ENCODE measurements at places on chromosomes 11 and 22.

GRCh38 chr11:119692540-119692820 lies 36.5 kb downstream of the NECTIN1 start:
- DNase-seq = no peak

DNA sequence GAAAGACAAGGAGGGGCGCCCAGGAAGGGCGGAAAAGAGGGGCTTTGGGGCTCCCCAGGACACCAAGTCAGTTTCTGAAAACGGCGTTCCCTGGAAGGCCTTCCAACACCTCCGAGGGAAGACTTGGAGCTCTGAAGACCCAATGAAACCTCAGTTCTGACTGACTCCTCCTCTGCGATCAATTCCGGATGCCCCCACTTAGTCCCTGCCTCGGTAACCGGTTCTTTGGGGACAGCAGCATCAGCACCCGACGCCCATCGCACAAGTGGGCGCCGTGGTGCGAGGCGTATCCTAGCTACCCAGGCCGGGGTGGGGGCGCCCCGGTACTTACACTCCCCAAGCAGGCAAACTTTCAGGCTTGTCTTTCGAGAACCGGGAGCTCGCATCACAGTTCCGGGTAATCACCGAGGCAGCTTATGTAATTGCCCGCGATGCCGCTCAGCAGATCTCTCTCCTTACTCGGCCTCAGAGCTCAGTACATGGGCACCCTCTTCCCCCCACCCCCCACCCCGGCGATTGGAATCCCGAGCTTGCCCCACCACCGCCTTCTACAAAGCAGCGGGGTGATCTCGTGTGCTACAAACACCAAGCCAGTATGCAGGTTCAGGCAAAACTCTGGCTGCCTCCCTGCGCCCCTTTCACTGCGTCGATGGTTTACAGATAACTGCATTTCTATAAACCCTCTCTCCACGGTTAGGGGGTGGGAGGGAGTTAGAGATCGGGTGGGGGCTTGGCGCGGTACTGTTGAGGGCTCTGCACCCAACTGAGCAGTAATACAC lies 2.0 kb downstream of the TENM4 start:
- DNase-seq = peak; percentile 60

GRCh38 chr11:110019675-110020074 lies 73.5 kb upstream of the ZC3H12C start:
- DNase-seq = no peak

- no peak for DNase-seq
Measured at GRCh38 chr11:130486391-130486836, 38.0 kb downstream of the ADAMTS15 start.

GRCh38 chr22:31872209-31872608 lies 72.1 kb upstream of the YWHAH start:
- DNase-seq = peak; percentile 42

- peak; percentile 72 for DNase-seq
Measured at GRCh38 chr11:113896156-113896879, 8.3 kb upstream of the HTR3B start.

GRCh38 chr11:1514336-1515061 lies 27.9 kb upstream of the MOB2 start:
- no peak for DNase-seq

- no peak for DNase-seq
Measured at GRCh38 chr11:13207665-13208594, 69.7 kb upstream of the BMAL1 start.

DNA sequence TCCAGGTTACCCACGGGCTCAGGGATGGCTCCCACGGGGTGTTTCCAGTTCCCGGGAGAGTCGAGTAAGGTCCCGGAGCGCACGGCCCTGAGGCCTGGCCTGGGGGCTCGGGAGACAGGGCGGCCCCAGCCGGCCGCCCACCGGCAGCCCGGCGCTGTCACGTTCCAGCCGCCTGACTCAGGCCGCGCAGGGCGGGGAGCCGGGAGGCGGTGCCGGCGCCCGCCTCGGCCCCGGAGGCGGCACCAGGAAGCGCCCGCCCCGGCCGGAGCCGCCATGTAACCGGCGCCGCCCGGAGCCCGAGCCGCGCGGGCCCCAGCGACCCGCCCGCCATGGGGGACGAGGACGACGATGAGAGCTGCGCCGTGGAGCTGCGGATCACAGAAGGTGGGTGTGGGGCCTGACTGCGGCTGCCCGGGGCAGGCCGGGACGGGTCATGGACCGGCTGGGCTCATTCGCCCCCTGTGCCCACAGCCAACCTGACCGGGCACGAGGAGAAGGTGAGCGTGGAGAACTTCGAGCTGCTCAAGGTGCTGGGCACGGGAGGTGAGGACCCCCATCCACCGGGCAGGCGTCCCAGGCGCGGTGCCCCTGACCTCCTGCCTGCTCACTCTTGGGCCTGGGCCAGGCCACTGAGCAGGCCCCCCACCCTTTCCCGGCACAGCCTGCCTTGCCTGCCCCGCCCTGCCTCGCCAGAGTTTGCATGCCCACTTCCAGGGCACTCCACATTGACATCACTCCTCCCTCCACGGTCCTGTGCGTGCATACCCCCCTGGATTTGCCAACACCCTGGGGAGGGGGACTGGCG lies at the start of gene RPS6KA4:
RPS6KA4 (plus strand) TSS at position 256 of the 805 bp plus-strand sequence; CDS start at position 330, 74 bp downstream.
- DNase-seq = peak; percentile 75

GRCh38 chr11:72985645-72986044 lies 156.5 kb downstream of the FCHSD2 start:
- no peak for DNase-seq

DNA sequence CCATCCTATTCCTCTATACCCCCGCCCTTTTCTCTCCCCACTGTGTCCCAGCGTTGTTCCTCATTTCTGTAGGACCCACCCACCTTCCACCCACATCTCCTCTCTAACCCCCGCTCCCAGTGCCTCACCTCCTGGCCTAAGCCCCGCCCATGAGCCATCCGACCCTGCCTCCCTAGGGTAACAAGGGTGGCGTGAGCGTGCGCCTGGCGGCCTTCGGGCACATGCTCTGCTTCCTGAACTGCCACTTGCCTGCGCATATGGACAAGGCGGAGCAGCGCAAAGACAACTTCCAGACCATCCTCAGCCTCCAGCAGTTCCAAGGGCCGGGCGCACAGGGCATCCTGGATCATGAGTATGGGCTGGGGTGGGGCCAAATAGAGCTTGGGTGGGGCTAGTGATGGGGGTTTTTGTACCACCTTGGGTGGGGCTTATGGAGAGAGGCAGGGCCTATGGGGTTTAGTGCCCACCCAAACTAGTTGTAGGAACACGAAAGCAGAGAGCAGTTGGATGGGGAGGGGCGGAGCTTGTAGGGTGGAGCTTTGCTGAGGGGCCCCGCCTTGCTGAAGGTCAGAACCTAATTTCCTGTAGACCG lies 4.5 kb downstream of the INPP5J start:
- DNase-seq = no peak

DNA sequence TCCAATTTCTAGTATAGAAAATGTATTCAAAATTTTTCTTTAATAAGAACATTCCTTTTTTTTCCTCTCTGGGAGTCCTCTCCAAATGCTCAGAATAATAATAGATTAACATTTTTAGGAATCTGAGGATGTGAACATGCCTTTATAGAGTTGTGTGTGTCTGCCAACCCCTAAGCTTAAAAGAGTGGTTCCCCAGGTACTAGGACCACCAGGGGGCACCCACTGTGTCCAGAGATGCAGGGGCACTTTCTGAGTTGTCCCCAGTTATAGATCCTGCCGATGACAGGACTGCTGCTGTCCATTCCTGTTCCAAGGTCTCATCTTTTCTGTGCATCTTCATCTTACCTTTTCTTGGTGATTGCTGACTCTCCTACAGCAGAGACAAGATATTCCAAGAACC lies 27.0 kb upstream of the MICAL2 start:
- DNase-seq = no peak

GRCh38 chr11:128455766-128456165 lies 131.6 kb downstream of the ETS1 start:
- no peak for DNase-seq

GRCh38 chr11:92711926-92712325 lies 257.5 kb upstream of the MTNR1B start:
- no peak for DNase-seq

GRCh38 chr22:36201630-36202319 lies at the start of gene APOL4:
TSS of gene APOL4 (minus strand) at chr22:36201809. CDS start at chr22:36201734, 75 bp downstream.
- DNase-seq = peak; percentile 76

GRCh38 chr22:38755155-38755910 lies 465 bp downstream of the SUN2 start:
- DNase-seq = peak; percentile 58

DNA sequence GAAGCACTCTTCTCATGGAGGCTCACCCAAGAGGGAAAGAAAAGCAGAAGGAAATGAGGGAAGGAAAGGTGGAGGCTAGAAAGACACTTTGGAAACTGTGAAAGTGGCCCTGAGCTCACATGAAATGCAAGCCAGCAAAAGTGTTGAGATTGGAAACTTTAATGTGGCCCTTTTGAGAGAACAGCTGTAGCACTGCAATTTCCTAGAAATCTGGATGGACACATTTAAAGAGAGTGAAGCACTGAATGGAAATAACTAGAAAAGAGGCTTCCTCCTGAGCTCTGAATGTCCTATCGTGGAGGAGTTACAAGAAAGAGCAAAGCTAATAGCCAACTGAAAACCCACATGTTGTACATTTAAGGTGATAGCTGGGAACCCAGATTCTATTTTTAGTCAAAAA lies 56.0 kb downstream of the LIF start:
- DNase-seq = no peak

DNA sequence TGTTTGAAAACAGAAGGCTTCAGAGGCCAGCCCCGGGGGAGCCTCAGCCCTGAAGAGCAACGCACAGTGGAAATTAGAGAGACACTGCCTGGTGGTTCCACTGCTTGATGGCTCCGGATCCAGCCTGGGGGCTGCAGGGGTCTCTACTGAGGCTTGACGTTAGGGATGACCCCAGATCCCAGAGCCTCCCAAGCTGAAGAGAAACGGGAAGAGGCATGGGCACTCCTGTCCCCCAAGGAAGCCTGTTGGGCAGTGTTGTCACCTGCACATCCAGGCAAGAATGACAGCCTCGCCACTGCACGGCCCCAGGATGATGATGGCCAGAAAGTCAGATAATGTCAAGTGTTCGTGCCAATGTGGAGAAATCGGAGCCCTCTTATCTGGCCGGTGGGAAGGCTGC lies 56.8 kb upstream of the FGF3 start:
- DNase-seq = no peak

DNA sequence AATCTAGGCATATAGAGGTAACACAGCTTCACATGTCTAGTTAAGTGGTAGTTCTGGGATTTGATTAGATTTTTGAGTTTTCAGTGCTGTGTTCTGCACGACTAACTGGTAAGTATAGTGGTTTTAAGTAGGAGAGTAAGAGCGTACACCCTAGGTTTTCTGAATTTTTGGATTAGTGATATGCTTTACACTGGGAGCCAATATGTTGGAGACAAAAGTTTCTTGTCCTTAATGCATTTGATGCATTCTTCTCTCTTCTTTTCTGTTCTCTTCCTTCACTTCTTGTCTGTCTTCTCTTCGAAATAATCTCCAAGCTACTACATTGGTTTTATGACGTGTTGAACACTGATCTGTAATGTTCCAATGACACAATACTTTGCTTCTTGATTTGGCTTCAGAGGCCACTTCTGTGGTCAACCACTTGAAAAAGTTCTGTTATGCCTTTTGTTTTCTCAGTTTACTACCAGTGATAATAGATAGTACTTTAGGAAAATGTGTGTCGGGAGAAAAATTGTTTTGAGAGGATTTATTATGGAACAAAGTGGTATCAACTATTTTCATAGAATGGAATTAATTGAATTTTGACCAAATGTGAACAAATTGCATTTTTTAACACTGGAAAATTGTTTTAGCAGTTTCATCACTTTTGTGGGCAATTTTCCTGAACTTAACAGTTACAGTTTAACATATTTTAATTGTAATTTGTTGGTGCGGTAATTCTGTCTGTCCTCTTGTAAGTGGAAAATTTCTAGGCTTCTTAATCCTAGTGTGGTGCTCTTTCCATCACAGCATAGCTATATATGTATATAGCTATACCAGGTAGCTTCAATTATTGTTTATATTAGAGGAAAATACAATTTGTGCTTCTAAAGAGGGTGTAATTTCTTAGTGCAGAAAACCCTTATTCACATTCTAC lies 2.6 kb downstream of the PDE3B start:
- no peak for DNase-seq

DNA sequence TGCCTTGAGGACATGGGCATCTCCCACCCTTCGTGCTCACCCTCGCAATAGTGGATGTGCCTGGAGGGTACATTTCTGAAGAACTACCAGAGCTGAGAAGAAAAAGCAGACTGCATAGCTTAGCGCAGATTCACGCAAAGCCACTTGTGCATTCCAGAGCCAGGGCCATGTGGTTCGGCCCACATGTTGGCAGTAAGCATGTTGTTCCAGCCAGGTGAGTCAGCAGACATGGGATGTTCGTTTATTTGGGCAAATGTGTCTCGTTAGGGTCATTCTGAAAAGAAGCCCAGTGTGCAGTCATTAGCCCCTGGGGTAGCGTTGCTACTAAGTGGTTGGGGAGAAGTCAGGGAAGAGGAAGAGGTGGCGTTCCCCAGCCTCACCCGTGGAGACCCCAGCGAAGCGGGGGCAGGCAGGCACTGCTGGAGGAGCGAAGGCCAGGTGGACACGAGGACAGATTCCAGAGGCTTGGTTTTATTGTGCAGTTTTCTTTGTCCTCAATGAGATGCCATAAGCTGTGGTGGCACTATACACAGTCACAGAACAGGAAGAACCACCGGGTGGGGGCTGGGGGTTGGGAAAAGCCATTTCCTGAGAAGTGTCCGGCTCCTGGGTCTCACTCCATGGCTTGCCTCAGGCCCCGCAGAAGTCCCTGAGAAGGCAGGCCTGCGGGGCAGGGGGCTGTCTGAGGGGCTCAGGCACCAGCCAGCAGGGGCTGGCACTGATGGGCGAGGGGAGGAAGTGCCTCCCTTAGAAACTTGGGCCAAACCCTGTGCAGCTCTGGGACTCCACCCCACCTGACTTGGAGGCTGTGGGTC lies 5.0 kb downstream of the THY1 start:
- no peak for DNase-seq

DNA sequence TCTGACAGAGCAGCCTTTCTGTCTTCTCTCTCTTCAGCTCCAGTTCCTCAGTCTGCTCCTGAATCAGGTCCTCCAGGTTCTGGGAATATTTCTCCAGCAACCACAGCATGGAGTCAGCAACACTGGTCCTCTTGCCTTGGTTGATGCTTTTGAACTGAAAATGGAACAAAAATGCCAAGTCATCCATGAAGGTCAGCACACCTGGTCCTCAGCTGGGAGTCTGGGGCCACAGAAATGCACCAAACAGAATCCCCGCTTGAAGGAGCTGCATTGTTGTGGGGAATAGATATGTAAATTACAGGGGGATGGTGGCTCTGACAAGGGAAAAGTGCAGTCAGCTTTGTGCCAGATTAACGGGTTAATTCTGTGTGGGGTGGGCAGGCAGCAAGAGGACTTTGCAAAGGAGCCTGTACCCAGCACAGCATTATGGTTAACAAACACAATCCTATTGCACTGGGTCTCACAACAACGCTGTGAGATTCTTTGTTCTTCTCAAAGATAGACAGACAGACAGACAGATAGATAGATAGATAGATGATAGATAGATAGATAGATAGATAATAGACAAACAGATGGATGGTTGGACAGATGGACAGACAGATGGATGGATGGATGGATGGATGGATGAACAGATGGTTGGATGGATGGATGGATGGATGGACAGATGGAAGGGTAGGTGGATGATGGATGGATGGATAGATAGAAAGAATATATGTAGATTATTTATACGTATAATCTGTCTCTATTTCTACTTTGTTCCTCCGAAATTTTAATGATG lies 33.8 kb upstream of the LRRC32 start:
- DNase-seq = no peak

- DNase-seq = no peak
Measured at GRCh38 chr11:75916882-75917281, 101.9 kb downstream of the UVRAG start.

All from brain (organoid and tissue), 16 donors.